ENCODE measurements at places on chromosomes 1 and 21. TPM values are rescaled to one million over a fixed set of nuclear protein-coding genes. Genes with fewer than 3 reads are reported as not detected.

The VANGL1 gene
- total RNA-seq = 9.3 TPM

The AKR1A1 gene
- total RNA-seq = 119 TPM

The SPRR2B gene
- total RNA-seq = not detected

The ICOSLG gene
- total RNA-seq = 1.2 TPM

The MNDA gene
- total RNA-seq = 2.8 TPM

The NPPA gene
- not detected for total RNA-seq

The FRRS1 gene
- total RNA-seq = 10.4 TPM

The GFI1 gene
- total RNA-seq = 0.12 TPM

The POGK gene
- 17.3 TPM for total RNA-seq

The SH2D2A gene
- total RNA-seq = 1.8 TPM

The TRIM46 gene
- 0.87 TPM for total RNA-seq

The OR2T10 gene
- not detected for total RNA-seq

The NIBAN1 gene
- 17.5 TPM for total RNA-seq

The IL22RA1 gene
- 0.36 TPM for total RNA-seq

The CLCA1 gene
- 0.43 TPM for total RNA-seq

The GBP6 gene
- total RNA-seq = 0.23 TPM

The VWA1 gene
- total RNA-seq = 73.5 TPM

The SYT14 gene
- total RNA-seq = under 0.01 TPM

The MPL gene
- 1.9 TPM for total RNA-seq

The BEND5 gene
- 11.9 TPM for total RNA-seq

The HSD17B7 gene
- 11.0 TPM for total RNA-seq

The KRTAP19-4 gene
- total RNA-seq = not detected

The PCBP3 gene
- 9.6 TPM for total RNA-seq

The IFI44L gene
- total RNA-seq = 4.3 TPM
